ENCODE measurements at places on chromosomes 12 and 14.

DNA sequence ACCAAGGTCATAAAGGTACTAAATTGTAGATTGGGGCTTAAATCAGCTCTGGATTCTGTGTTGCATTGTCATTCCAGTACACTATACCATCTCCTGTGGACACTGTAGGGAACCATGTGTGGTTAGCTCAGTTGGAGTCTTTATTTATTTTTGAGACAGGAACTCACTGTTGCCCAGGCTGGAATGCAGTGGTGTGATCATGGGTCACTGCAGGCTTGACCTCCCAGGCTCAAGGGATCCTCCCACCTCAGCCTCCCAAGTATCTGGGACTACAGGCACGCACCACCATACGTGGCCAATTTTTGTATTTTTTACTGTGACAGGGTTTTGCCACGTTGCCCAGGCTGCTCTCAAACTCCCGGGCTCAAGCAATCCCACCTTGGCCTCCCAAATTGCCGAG, 6.7 kb downstream of the PAPOLA start:
- DNase-seq: no peak

- DNase-seq: peak; percentile 55
Measured at GRCh38 chr12:94545935-94546771, 86.5 kb upstream of the CEP83 start.

DNA sequence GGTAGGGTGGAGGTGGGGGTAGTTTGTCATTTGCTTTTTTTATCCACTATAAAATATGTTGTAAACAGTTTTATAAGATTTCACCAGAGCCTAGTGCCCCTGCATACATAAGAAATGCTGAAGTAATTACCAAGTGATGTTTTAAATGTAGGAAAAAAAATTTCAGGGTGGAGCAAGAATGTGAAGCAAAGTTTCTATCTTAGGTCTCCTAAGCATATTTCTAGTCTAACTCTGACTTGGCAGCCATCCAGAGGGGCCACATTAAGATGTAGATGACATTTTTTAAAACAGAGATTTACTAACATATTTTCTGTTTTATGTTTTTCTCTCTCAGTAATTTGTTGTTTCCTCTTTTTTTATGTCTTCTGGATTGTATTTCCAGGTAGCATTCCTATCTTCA, 15.8 kb upstream of the KRAS start:
- DNase-seq: no peak

GRCh38 chr12:76738824-76739579, 24.9 kb upstream of the ZDHHC17 start:
- no peak for DNase-seq

- DNase-seq: peak; percentile 97
Measured at GRCh38 chr12:10392394-10392930, 2.6 kb upstream of the KLRK1 start.

GRCh38 chr14:55188686-55189295, 2.6 kb downstream of the DLGAP5 start:
- no peak for DNase-seq

DNA sequence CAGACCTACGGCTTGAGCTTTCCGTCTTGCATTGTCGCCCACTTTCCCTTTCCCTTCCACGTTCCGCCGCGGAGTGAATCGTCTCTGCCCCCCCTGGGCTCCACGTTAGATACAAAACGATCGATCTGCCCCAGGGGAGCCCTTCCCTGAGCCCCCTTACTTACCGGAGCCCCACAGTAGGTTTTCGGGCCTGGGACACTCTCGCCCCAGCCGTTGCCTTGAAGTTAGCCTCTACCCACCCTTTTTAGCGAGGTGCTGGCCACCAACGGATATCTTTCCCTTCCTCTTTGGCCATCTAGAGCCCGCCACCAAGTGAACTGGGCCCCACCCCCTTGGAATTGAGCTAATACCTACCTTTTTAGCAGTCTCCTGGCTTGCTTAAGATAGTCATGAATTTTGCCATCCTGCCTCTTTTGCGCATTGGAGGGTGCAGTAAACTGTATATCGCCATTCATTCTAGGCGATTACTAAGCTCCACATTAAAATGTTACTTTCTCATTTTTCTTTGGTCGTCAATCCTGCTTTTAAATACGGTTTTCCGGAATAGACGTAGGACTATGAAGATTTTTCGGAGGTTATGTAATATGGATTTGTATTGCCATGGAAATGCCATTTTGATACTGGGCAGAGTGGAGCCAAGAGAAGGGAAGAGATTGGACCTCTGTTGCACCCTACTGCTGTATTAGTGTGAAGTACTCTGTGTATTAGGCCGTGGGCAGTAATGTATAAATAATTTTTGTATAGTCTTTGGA, 764 bp downstream of the RBM25 start:
- DNase-seq: peak; percentile 24

GRCh38 chr14:27427796-27428195, 830.0 kb upstream of the NOVA1 start:
- DNase-seq: peak; percentile 4

- DNase-seq: no peak
Measured at GRCh38 chr12:109645194-109645593, 68.4 kb upstream of the FAM222A start.

- no peak for DNase-seq
Measured at GRCh38 chr14:32607399-32607798, 278.3 kb downstream of the AKAP6 start.

- no peak for DNase-seq
Measured at GRCh38 chr12:4275016-4275869, 1.7 kb downstream of the CCND2 start.

DNA sequence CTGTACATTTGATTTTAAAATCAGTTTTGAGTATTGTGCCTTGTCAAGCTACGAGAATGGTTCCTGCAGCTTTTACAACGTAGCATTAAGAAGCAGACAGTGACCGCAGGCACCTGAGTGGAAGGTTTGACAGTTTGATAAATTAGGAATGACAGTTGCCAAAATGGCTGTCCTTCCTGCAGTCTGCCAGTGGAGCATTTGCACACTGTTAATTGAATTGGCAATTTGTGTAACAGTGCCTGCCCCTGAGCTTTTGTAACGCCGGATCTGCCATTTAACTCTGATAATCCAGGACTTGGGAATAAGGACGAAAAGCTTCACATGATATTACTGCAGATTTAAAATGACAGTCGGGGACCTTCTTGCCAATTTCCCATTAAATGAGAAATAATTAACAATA, 385.3 kb downstream of the NPAS3 start:
- no peak for DNase-seq

GRCh38 chr12:12807970-12808702, 5.0 kb upstream of the DDX47 start:
- DNase-seq: no peak

GRCh38 chr14:61420326-61420725, 98.9 kb downstream of the PRKCH start:
- DNase-seq: peak; percentile 21

GRCh38 chr12:68630598-68630997, 19.9 kb downstream of the RAP1B start:
- no peak for DNase-seq

GRCh38 chr12:125373375-125373774, 308.1 kb downstream of the AACS start:
- DNase-seq: no peak

DNA sequence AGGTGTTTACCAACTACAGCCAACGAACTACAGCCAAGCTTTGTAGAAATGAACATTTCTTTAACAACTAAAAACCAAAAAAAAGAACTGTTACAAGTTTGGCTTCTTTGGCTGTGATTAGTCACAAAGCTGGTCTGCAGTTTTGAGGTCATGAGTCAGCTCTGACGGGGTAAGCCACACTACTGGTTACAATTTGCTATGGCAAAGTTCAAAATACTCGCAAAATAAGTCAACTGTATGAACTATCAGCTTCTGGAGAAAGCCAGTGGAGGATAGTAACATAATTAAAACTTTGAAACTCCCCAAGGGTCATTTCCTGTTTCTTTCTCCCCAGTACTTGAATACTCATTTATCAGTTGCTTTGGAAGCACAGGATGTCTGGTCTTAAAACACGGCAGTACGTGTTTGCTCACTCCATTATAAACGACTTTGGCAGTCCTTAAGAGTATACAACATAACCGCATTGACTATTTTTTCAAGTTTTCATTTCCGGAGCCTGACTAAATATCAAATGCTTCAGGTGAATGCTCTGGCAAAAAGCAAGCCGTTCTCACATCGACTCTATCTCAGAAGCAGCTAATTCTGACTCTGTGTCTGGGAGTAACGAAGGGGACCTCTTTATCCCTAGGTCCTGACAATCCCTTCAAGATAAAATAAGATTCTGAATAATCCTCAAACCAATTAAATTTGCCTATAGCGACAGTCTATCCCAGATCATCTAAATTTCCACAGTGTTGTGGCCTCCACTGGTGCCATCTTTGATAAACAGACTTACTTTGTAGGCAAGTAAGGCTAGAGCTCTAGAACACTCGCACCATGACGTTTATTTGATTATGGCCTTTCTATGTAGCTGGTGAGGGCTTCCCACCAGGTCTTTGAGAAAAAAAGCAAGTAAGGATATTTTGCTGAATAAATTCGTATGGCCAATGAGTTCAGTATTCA, 10.6 kb downstream of the PHLDA1 start:
- peak; percentile 98 for DNase-seq

GRCh38 chr12:47755655-47756562, 2.8 kb downstream of the RAPGEF3 start:
- DNase-seq: no peak

DNA sequence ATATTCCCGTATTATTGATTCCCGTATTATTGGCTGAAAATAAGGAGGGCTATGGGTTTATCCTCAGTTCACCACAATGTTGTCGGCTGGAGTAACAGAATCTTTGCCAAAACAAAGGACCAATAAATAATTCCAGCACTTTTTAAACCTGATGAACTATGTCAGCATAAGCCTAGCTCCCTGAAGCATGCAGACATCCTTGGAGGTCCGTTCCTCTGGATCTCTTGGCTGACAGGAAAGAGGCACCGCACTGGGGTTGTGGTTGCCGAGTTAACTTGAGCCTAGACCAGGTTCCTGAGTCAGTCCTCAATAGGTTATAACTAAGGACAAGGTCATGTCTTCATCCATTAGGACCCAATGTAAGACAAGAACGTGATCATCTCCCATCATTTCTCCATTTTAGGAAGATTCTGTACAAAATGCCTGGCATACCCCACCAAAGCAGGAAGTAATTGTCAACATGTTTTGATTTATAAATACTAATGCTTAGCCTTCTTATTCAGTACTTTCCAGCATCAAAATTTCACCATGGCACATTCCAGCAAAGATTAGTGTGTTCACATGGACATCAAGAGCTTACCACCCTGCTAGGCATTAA, 36.6 kb downstream of the NID2 start:
- peak; percentile 35 for DNase-seq

GRCh38 chr12:23002381-23002780, 377.4 kb downstream of the ETNK1 start:
- no peak for DNase-seq

GRCh38 chr14:61659582-61659981, 35.7 kb upstream of the HIF1A start:
- DNase-seq: no peak

DNA sequence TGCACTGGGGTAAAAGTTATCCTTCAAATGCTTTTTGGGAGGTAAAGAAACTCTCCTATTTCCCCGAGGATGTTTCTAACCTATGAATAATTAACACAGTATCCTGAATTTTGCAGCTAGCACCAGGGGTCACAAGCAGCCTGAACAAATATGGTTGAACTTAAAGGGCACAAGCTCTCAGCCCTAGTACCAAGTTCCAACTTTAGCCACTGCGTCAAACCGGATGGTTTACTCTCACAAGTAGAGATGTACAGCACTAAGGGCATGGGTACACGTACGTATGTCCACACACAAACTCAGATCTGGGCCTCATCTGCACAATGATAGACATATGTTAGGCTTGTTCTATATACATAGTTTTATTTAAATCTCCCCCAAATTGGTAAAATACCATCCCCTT, 4.7 kb downstream of the CCDC88C start:
- DNase-seq: no peak

- no peak for DNase-seq
Measured at GRCh38 chr12:92866418-92866817, 62.7 kb downstream of the EEA1 start.

- DNase-seq: no peak
Measured at GRCh38 chr12:5615760-5616159, 183.9 kb downstream of the NTF3 start.

- no peak for DNase-seq
Measured at GRCh38 chr12:4289998-4290790, 16.6 kb downstream of the CCND2 start.

GRCh38 chr14:100622708-100623485, 35.7 kb upstream of the BEGAIN start:
- no peak for DNase-seq

GRCh38 chr14:24659916-24660570, 26.1 kb upstream of the GZMB start:
- no peak for DNase-seq

DNA sequence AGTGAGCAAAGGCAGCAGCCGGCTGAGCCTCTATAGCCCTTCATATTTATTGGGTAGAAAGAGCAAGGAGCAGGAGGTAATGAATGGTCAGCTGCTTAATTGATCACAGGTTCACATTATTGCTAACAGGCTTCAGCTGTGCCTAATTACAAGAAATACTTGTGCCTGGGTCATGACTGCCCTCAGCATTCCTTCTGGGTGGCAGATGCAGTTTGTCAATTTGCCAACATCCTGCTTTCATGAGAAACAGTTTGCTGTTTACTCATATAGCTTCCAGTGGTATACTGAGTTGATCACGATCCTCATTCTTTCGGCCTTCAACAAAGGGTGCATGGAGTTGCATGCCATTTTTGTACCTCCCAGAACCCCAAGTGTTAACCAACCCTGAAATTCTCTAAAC, 81.0 kb upstream of the PLEKHG7 start:
- no peak for DNase-seq
